Left forelimb (tissue), 1 donor: ENCODE measurements at places on chromosomes 3 and 15.

DNA sequence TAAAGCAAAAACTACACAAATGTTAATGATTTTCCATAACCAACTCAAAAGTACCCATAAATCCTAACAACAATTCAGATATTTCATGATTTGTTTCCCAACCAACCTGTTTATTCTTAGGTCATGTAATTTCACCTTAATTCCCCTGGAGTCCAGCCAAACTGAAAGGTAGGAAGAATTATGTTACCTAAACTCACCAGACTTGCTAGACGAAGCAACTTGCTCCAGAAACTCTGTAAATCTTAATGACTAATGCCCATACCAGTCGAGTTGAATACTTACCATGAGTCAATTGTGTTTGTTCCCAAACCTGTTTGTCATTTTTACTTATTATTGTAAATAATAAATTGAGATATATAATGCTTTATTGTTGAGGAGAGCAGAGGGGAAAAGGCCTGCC is 1030.0 kb downstream of the TBL1XR1 start:
- DNase-seq: no peak

- no peak for DNase-seq
Observed at GRCh38 chr3:8525893-8526292, 24.3 kb downstream of the LMCD1 start.

DNA sequence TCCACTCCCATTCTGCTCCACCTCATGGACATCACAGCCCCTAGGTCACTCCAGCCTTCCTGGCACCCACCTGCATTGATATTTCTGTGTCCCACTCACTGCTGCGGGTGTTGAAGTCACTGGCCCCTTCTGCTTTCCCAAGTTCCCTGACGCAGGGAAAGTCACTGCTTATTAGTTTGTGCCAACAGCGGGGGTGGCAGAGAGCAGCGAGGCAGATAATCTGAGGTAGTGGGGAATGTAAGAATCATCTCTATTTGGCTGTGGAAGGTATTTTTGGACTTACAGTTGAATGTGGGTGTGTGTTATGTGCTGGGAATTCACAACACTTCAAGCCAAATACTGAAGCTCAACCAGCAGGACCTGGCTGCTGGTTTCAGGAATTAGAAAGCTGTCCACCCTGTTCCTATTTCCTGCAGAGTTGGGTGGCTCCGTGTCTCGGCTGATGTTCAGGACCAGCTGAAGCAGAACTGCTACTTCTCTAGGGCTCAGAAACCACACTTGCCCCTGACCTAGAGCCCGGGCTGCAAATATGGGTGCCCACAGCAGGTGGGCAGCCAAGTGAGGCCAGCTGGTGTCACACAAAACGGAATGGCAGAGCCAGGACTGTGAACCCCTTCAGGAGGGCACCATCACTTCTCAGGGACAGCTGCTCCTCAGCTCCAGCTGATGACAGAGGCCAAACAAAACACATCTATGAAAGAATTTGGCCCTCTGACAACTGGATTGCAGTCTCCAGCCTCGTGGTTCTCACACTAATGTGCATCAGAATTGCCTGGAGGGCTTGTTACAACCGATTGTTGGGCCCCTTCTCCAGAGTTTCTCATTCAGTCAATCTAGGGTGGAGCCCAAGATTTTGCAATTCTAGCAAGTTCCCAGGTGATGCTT is 57.7 kb downstream of the SEMA5B start:
- DNase-seq: no peak

DNA sequence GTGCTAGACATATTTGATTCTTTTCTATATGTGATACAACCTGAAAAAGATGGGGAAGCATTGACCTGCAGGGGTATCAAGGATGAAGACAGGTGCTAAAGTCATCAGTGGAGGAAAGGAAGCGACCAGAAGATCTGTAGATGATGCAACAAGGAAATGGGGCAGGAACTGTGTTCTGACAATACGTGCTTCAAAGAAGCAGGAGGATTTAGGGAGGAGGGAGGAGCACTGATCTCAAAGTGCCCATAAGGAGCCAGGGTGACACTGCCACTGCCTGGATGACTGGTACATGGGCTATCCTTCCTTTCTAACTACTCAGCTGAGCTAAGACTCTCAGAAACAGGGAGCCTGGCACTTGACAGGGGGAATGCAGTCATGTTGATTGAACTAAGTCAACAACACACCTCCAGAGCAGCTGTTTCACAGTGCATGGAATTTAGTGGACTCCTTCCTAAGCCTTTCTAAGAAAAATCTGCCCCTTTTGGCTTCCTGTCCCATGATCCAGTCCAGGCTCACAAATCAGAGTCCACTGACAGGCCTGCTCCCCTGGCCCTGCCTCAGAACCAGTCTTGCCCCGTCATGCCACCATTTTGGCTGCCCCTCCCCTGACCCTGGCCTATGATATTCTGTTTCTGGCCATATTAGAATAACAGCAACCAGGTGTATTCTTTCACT is 12.0 kb downstream of the LYSMD4 start:
- DNase-seq: no peak

DNA sequence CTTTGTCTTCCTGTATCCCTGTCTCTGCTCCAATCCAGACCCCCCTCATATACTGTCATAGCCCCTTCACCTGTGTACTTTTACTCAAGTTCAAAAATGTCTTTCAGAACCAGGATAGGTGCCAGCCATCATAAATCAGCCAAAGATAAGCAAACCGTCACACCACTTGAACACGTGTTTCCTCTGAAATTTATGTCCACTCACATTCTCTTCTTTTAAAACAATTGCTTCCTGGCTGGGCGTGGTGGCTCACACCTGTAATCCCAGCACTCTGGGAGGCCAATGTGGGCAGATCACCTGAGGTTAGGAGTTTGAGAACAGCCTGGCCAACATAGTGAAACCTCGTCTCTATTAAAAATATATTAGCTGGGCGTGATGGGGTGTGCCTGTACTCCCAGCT is 74.1 kb downstream of the IGF2BP2 start:
- DNase-seq: no peak

GRCh38 chr3:107858876-107859275 is 232.0 kb downstream of the CD47 start:
- no peak for DNase-seq

- DNase-seq: no peak
Observed at GRCh38 chr3:69755795-69756194, 16.5 kb downstream of the MITF start.

GRCh38 chr3:37590328-37591079 is 271.2 kb upstream of the CTDSPL start:
- DNase-seq: no peak
